Frontal cortex (tissue), 4 donors: ENCODE measurements at places on chromosomes 3 and 15.

GRCh38 chr3:52851348-52851747 is 16.5 kb upstream of the MUSTN1 start:
- DNase-seq, result peak; percentile 64

DNA sequence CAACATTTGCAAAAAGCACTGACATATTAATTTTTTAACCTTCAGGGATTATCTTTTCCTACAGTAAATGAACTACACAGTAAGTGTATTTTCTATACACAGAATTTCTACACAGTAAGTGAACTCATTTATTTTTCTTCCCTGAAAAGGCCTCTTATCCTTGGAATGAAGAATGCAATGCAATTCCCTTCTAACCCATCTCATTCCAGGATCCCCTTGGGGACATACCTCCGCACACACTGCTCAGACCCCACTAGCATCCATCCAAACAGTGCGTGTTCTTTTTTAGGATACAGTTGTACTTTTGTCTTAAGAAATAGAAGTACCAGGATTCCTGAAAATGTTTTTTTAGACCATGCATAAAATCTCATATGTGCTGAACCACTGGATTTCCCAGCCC is 152.8 kb downstream of the UACA start:
- no peak for DNase-seq

GRCh38 chr3:77467702-77468625 is 428.1 kb downstream of the ROBO2 start:
- no peak for DNase-seq

DNA sequence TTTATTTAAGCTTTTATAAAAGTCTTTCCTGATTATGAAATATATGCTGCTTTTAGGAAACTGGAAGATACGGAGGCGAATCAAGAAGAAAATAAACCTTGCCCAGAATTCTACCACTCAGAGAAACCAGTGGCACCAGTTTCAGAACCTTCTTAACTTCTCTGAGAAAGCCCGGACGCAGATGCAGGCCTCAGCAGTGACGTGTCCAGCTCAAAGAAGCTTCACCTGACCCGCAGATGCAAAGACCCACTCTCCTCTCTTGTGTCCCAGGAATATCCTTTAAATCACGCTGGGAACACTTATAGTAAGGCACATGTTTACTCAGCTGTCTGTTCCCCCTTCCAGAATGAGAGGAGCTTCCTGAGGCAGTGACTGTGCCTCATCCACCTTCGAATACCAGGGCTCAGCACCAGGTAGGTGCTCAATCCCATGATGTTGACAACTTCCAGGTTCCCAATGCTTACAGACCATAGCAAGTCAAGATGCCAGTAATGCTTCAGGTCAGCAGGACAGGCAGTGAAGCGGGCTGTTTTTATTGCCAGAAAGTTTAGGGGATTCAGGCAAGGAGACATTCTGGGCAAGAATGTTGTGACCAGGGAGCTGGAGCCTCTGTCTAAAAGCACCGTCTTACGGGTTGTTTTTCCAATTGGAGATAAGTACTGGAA is 39.9 kb upstream of the LDHAL6B start:
- no peak for DNase-seq

- DNase-seq, result no peak
Observed at GRCh38 chr3:135197246-135197645, 402.2 kb downstream of the EPHB1 start.

DNA sequence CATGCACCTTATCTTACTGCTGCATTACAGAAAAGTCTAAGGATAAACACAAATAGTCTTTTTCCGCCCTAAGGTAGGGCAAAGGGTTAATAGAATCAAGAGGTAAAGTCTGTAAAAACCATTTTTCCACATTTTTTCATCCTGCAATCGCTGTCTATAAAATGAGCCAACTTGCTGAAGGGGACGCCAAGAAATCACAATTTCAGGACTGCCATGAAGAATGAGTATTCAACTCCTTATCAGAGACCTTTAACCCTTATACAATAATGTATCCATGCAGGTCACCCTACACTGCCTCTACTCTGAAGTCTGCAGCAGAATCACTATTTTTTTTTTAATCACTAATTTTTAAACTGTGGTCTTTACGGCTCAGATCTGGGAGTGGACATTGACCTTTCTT is 1.1 kb upstream of the DNAJC13 start:
- no peak for DNase-seq

- DNase-seq, result no peak
Observed at GRCh38 chr3:187628169-187628568, 42.0 kb downstream of the SST start.

DNA sequence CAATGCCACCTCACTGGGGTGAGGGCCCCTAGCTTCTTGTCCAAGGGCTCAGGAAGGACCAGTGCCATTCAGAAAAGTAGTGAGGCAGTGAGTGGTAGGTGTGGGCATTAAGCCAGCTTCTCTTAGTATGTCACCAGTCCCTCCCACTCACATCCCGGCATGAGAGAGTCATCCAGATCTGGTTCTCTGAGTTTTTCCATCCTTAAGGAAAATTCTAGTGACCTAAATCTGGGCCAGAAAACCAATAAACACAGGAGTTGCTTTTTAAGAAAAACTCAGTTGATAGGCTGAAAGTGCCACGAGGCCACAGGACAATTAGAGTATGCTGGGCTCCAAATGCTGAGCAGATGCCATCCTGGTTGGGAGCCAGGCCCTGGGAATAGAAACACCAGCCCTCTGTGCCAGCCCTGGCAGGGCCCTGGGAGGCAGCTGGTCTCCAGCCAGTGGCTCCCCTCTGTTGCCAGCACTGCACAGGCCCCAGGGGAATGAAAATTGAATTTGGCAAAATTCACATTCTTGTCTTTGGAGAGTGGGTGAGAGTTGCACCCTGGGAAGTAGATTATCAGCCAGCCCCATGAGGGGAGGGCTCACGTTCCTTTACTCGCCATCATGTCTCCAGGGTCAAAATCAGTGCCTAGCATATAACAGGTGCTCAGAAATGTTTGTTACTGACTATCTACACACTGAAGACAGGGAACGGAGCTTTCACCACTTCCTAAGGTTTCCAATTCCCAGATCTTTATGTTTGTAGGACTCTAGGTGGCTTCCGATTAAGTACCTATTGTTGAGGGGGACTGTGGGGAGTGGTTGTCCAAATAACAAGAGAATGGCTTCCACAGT is 52.8 kb downstream of the FAM43A start:
- DNase-seq, result peak; percentile 72

DNA sequence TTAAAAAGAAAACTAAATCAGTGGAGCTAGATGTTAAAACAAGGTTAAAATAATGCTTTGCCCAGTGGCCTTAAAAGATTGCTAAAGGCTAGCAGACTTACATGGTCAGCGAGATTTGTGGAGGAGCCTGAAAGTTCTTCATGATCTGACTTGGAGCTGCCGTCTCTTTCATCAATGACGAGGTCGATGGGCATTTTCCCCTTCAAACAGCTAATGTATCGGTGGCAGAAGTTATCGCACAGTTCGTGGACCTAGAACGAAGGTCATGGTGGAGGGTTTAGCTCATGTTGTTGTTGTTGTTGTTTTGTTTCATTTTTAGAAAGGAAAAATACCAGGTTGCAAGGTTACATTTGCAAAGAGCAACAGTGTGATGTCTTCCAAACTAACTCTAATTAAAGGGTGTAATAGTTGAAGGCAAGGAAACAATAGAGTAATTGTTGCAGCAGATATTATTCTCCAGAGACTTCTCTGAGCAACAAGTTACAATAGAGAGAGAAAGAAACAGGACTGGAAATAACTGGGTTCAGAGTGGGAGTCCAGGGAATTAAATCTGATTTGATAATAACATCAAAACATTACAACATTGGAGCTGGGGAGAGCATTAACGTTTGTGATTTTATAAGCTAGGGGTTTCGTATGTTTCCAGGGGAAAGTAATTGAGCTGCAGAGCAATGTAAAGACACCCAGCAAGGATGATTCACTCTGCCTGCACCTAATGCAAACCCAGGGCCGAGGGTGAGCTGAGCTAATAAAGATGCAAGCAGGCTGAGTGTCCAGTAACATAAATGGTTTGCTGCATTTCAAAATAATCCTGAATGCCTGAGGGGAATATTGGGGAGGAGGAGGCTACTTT is 6.6 kb downstream of the MEIS2 start:
- no peak for DNase-seq

DNA sequence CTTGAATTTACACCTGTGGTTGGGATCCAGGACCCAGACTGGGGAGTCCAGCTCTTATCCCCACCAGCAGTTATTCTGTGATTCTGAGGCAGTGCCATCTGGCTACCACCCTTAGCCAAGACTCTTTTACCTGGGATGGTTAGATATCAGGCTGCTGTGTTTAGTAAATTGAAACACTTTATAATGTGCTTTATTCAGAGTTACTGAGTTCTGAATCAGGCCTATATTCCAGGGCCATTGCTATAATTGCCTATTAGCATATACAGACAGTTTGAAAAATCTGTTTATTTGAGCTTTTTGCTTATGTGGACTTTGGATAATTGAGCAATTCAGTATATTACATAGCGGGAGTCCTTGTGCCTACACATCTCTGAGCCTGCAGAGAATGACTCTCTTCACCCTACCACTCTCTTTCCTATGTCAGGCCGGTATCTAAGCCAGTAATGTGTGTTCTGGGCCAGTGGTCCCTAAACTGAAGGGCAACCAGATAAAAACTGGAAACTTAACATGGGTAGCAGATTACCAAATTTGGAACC is 45.4 kb upstream of the TRAK1 start:
- no peak for DNase-seq

GRCh38 chr15:96947296-96948229 is 617.1 kb downstream of the NR2F2 start:
- no peak for DNase-seq

GRCh38 chr15:70248116-70249025 is 150.7 kb upstream of the TLE3 start:
- DNase-seq, result no peak

DNA sequence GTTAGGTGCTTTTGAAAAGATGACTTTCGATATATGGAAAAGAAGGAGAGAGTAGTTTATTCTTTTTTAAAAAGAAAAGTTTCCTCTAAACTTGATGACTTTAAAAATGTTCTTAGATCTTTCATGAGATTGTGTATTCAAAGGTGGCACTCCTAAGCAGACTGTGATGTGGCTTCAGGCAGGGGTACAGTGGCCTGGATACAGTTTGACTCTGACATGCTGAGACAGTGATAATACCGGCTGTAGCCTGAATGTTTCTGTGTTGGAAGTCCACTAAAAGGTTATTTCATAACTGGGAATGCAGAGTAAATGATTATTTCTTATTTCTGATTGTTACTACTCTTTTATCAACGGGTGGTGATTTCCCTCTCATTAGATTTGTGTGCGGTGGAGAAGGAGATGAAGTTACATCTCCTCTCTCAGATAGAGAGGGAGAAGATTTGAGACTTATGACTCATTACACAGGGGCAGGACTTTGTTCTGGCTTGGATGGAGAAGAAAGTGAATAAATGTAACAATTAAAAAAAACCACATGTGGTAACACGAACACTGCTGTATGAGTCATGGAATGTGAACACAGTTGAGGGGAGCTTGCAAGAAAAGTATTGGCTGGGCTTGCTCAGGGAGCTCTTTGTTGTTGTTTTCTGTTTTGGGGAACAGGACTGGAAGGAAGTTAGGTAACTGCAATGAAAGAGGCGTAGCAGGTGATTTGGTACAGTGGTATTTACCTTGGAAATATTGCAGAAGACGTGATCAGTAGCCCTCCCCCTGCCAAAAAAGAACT is 21.6 kb downstream of the SPTSSB start:
- DNase-seq, result peak; percentile 9

- DNase-seq, result no peak
Observed at GRCh38 chr3:106170636-106171035, 301.8 kb upstream of the CBLB start.

DNA sequence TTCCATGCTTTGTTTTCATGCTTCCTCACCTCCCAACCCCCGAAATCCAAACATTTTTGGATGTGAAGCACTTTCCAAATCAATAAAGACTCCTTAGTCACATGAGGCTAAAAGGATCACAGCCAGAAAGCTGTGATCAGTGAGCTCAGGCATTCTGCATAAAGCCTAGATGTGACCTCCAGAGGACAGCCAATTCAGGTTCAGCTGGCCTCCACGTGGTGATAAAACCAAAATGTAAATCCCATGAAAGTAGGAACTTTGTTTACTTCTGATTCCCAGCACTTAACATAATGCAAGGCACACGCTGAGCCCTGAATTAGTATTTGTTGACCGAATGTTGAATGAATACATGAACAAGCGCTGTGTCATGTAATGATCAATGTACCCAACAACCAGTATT is 249.5 kb upstream of the EOMES start:
- DNase-seq, result no peak

GRCh38 chr15:99983171-99983885 is 250.1 kb upstream of the LYSMD4 start:
- no peak for DNase-seq

- DNase-seq, result no peak
Observed at GRCh38 chr3:31086698-31087097, 192.2 kb upstream of the GADL1 start.

- no peak for DNase-seq
Observed at GRCh38 chr15:35697549-35698299, 151.8 kb upstream of the DPH6 start.

DNA sequence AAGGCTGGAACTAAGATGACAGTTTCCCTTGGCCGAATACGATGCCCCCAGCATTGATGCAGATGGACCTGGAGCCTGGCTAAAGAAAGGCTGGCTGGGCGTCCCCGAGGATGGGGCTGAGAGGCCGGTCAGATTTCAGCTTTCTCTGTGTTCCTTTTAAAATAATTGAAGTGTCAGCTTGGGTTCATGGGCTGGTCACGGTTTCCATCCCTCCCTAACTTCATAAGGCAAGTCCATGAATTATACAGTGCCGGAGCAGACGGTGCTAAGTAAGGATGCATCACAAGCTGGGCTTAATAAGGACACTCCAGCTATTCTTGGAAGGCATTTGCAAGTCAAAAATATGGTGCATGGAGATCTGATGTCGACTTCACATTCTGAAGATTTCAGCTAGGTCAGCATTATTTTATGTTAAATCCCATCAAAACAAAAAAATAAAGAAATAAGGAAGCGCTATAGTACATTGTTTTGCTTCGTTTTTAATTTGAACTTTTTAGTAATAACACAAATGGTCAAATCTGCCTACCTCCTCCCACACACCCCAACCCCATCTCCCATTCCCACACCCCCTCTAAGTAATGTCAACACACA is 220.8 kb downstream of the RPLP1 start:
- no peak for DNase-seq

- no peak for DNase-seq
Observed at GRCh38 chr3:148042663-148043445, 633.7 kb downstream of the ZIC1 start.

- DNase-seq, result peak; percentile 89
Observed at GRCh38 chr15:83011271-83012075, at the start of gene C15orf40. Gene C15orf40, minus strand, starts transcription at chr15:83011639. Its CDS starts 32 bp downstream, at chr15:83011607.

GRCh38 chr15:79192462-79193036 is 90.0 kb upstream of the ANKRD34C start:
- DNase-seq, result no peak
